Esophagus muscularis mucosa (tissue), 4 donors: ENCODE measurements at places on chromosomes 1 and 21. TPM values are rescaled to one million over a fixed set of nuclear protein-coding genes. Genes with fewer than 3 reads are reported as not detected.

Gene NMNAT2
- total RNA-seq = 1.7 TPM

- no peak overlapping the region for H3K4me3 ChIP-seq
- DNase-seq = no peak
- no peaks in the 10 kb centered on the region for H3K36me3 ChIP-seq
- no peak overlapping the region for H3K27ac ChIP-seq
- no peaks in the 10 kb centered on the region for H3K4me1 ChIP-seq
Observed at GRCh38 chr1:62012836-62013235, 181.8 kb upstream of the L1TD1 start.

DNA sequence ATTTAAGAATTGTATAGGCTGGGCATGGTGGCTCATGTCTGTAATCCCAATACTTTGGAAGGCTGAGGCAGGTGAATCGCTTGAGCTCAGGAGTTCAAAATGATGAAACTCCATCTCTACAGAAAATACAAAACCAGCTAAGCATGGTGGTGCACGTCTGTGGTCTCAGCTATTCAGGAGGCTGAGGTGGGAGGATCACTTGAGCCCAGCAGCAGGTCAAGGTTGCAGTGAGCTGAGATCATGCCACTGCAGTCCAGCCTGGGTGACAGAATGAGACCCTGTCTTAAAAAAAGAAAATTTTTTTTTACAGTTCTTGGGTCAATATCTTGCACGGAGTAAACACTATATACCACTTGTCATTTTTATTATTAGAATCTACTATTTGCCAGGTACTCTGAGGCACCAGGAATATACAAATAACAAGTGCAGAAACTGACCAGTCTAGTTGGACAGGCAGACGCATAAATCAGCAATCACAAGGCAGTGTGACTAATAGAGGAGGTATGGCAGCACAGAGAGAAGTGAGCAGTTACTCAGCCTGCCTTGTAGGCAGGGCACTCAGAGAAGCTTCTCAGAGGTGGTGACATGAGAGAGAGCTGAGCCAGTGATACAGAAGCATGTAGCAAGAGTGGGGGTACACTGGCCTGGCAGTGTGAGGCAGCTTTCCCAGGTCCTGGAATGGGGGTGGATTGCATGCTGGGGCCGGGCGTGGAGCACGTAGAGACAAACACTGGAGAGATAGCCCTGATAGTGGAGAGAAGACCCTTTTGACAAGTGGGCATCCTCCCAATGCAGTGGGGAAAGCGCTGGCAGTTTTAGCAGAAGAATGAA, 8.0 kb downstream of the PHLDA3 start:
- DNase-seq = no peak
- no peaks in the 10 kb centered on the region for H3K27me3 ChIP-seq
- peak overlapping the region; percentile 85 for H3K27ac ChIP-seq
- H3K36me3 ChIP-seq = peaks cover 13% of the 10 kb centered on the region

DNA sequence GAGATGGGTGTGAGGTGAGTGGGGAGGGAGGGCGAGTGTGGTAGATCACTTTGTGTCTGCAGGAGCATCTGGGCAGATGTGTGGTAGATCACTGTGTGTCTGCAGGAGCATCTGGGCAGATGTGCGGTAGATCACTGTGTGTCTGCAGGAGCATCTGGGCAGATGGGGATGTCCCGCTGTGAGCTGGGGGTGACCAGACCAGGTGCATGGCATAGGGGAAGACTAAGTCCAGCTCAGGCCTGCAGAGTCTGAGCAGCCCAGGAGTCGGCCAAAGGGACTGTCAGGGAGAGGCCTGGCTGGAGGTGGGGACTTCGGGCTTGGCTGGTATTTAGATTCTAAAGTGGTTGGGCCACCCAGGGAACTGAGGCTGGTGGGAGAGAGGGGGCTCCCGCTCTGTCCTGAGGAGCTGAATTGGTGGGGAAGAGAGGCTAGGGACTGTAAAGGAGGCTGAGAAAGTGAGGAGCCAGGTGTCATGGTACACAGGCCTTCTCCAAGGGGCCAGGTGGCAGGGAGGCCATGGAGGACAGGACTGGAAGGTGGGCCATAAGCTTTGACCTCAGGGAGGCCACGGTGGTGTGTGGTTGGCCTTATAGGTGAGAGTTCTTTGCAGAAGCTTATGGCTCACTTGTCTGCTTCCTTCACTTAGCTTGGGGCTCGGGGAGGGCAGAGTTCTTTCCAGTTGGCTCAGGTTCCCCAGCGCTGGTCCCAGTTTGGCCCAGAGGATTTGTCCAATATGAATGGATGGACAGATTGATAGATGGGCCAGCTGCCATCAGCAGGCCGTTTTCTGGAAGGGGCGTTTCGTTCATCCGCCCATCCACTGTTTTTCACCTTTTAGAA, 15.6 kb downstream of the ZNF362 start:
- no peak overlapping the region for H3K27ac ChIP-seq
- no peak for DNase-seq
- peaks cover 56% of the 10 kb centered on the region for H3K4me1 ChIP-seq
- H3K4me3 ChIP-seq = no peak overlapping the region
- peaks cover 5% of the 10 kb centered on the region for H3K36me3 ChIP-seq

GRCh38 chr1:176384841-176385240, 78.1 kb upstream of the PAPPA2 start:
- no peak overlapping the region for H3K27ac ChIP-seq
- no peak for DNase-seq
- no peaks in the 10 kb centered on the region for H3K27me3 ChIP-seq
- H3K4me3 ChIP-seq = no peak overlapping the region

- no peaks in the 10 kb centered on the region for H3K27me3 ChIP-seq
- H3K4me1 ChIP-seq = no peaks in the 10 kb centered on the region
- DNase-seq = no peak
- H3K36me3 ChIP-seq = no peaks in the 10 kb centered on the region
- H3K27ac ChIP-seq = no peak overlapping the region
- H3K4me3 ChIP-seq = no peak overlapping the region
Observed at GRCh38 chr21:36524477-36524876, 44.6 kb upstream of the CLDN14 start.

DNA sequence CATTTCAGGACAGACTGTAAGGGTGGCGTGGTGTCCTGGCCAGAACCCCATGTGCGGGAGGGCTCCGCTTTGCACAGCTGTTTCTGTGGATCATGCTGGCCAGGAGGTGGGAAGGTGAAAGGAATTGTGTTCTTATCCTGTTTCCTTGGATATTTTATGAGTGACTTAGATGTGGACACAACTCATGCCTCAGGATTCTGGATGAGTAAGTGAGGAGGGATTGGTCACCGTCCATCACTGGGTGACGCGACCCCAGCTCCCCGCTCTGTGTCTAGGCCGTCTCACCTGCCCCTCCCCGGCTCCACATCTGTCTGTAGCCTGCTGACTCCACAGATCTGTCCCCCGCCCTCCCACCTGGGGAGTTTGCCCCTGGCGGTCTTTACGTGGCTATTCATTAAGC, 48.8 kb downstream of the PIK3CD start:
- H3K36me3 ChIP-seq = no peaks in the 10 kb centered on the region
- no peaks in the 10 kb centered on the region for H3K4me1 ChIP-seq
- no peak overlapping the region for H3K4me3 ChIP-seq

DNA sequence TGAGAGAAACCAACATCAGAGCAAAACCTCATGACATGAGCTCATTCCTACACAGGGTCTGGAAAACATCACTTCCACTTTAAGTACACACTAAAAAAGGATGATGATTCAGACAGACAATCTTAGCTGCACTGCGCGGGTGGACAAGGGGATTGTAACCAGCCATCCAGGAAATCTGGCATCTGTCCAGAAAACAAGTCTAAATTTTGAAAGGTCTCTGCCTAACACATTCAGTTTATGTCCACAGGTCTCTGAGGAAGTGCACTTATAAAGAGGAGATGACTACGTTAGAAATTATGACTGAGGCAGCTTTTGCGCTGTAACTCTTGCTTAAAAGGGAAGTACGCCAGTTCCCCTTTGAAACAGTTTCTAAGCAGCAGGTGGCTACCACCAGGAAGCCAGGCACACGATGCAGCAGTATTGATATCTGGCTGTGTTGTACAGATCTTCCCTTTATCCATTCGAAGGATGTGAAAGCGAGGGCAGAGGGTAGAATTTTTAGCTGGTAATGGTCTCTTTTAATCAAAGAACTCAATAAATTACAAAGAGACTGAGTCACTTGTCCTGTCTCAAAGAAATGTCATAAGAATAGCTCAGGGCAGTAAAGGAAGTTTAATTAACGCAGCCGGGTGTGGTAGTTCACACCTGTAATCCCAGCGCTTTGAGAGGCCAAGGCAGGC, 128.0 kb downstream of the SETD4 start:
- no peak overlapping the region for H3K4me3 ChIP-seq
- no peaks in the 10 kb centered on the region for H3K27me3 ChIP-seq
- peak overlapping the region; percentile 58 for H3K27ac ChIP-seq
- DNase-seq = peak; percentile 87
- peaks cover 21% of the 10 kb centered on the region for H3K4me1 ChIP-seq

DNA sequence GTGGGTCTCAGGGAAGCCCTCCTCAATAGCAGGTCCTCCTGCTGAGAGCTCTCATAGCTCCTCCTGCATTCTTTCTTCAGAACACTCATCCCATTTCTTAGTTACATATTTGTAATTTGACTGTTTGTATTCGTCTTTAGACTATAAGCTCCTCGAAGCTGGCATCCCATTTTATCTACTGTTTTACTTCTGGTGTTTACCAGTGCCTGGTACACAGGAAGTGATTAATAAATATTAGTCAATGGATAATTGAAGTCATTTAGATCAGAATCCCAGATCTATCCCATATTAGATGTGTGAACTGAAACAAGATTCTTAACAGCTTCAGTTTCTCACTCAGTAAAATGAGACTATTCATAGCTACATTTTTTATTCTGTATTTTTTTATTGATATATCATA, 88.7 kb downstream of the PLPP3 start:
- H3K4me1 ChIP-seq = peaks cover 25% of the 10 kb centered on the region
- no peak for DNase-seq
- no peaks in the 10 kb centered on the region for H3K27me3 ChIP-seq
- H3K36me3 ChIP-seq = peaks cover 34% of the 10 kb centered on the region

Gene MIXL1
- total RNA-seq = not detected

DNA sequence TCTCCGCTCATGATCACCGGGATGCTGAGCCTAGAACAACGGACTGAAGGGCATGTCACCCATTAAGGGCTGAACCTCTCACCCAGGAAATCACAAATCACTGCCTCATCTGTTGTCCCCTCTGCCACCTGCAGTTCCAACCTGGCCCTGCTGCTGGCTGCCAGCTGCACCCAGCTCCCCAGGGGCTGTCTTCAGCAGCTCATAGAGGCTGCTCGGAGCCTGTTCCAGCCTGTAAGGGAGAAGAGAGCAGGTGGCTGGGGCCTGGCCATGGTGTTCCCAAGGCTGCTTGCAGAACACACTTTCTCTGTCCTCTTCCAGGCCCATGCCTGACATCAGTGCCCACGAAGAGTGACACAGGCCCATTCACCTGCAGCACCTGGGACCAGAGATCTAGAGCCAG, 44.5 kb upstream of the DISP3 start:
- DNase-seq = no peak
- no peaks in the 10 kb centered on the region for H3K4me1 ChIP-seq
- H3K27me3 ChIP-seq = no peaks in the 10 kb centered on the region
- no peak overlapping the region for H3K4me3 ChIP-seq
- no peaks in the 10 kb centered on the region for H3K36me3 ChIP-seq
- H3K27ac ChIP-seq = no peak overlapping the region

- H3K4me3 ChIP-seq = no peak overlapping the region
- no peaks in the 10 kb centered on the region for H3K27me3 ChIP-seq
- peaks cover 36% of the 10 kb centered on the region for H3K4me1 ChIP-seq
Observed at GRCh38 chr1:201305815-201306214, 22.5 kb downstream of the PKP1 start.

GRCh38 chr1:94949681-94950661, 23.1 kb upstream of the CNN3 start:
- DNase-seq = no peak
- peaks cover 24% of the 10 kb centered on the region for H3K4me1 ChIP-seq
- no peaks in the 10 kb centered on the region for H3K36me3 ChIP-seq
- H3K27me3 ChIP-seq = no peaks in the 10 kb centered on the region
- H3K4me3 ChIP-seq = no peak overlapping the region

Gene FMO3
- total RNA-seq = 6.3 TPM

DNA sequence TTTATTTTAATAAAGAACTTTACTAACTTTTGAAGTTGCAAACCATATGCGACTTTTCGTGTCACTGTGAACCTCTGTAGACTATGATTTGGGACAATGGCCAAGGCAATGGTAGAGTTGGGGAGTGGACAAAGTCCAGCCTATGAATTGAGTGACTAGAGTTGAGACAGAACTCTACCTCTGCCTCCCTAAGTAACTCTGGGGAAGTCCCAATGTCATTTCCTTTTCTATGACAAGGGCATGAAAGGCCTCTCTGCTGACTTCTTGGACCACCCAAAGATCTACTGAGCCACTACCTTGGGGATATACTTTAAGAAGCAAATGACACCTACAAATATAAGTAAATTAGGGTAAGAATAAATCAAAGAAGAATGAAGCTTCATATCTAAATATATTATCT, 19.3 kb downstream of the BEND5 start:
- H3K36me3 ChIP-seq = peaks cover 72% of the 10 kb centered on the region
- H3K4me1 ChIP-seq = peaks cover 7% of the 10 kb centered on the region
- no peak overlapping the region for H3K4me3 ChIP-seq

Gene CDC42
- 228 TPM for total RNA-seq

GRCh38 chr21:34900376-34900775, 148.7 kb downstream of the RUNX1 start:
- no peak overlapping the region for H3K27ac ChIP-seq
- H3K4me3 ChIP-seq = no peak overlapping the region
- no peak for DNase-seq
- H3K4me1 ChIP-seq = no peaks in the 10 kb centered on the region
- no peaks in the 10 kb centered on the region for H3K36me3 ChIP-seq

Gene PRAMEF9
- not detected for total RNA-seq

Gene ADAMTS5
- 14.5 TPM for total RNA-seq

GRCh38 chr21:31201144-31201543, 142.9 kb downstream of the TIAM1 start:
- no peak for DNase-seq
- H3K36me3 ChIP-seq = no peaks in the 10 kb centered on the region
- no peak overlapping the region for H3K27ac ChIP-seq
- no peaks in the 10 kb centered on the region for H3K27me3 ChIP-seq

GRCh38 chr1:59541161-59541560, 244.3 kb downstream of the FGGY start:
- H3K36me3 ChIP-seq = no peaks in the 10 kb centered on the region
- H3K27me3 ChIP-seq = no peaks in the 10 kb centered on the region
- no peak for DNase-seq

Gene MARK1
- total RNA-seq = 17.9 TPM

GRCh38 chr1:215636258-215636965, 69.3 kb downstream of the KCTD3 start:
- H3K4me3 ChIP-seq = no peak overlapping the region
- H3K36me3 ChIP-seq = no peaks in the 10 kb centered on the region
- H3K27me3 ChIP-seq = no peaks in the 10 kb centered on the region
- DNase-seq = no peak

DNA sequence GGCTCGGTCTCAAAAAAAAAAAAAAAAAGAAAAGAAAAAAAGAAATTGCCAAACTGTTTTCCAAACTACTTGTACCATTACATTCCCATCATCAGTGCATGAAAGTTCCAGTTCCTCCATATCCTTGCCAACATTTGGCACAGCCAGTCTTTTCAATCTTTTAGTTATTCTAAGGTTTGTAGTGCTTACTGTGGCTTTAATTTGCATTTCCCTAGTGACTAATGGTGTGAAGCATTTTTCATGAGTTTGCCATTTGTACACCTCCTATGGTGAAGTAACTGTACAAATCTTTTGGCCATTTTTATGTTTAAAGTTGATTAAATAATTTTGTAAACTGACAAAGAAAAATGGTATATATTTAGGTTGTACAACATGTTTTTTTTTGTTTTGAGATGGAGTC, 70.7 kb downstream of the DEGS1 start:
- DNase-seq = no peak
- no peak overlapping the region for H3K4me3 ChIP-seq
- no peaks in the 10 kb centered on the region for H3K4me1 ChIP-seq
- H3K27ac ChIP-seq = no peak overlapping the region

Gene MEX3A
- under 0.01 TPM for total RNA-seq
